Fibroblast of skin of right quadriceps (primary cell): ENCODE measurements at places on chromosomes 1 and 21.

GRCh38 chr21:26397545-26397944, 175.5 kb downstream of the CYYR1 start:
- no peak for DNase-seq

DNA sequence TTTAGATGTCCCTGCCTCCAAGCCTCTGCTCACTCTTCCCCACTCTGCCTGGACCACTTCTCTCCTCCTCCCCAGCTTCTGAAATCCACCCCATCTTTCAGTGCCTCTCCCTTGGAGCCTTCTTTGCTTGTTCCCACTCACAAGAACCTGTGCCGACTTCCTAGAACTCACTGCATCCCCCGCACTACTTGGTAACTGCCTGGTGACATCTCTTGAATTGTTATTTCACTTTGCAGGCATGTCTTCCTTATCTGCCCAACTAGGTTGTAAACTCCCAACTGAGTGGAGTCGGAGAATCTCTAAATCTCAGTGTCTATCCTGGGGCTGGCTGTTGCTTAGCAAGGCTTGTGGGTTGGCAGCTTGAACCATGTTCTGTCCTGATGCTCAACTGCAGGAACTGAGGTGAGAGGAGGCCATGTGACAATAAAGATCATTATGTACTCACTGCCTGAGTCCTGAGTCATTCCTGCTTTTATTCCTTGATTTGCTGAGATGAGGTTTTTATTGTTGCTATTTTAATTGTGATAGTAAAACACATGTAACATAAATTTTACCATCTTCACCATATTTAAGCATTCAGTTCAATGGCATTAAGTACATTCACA, 3.9 kb downstream of the KPRP start:
- no peak for DNase-seq

GRCh38 chr1:187903223-187903622, 1074.5 kb downstream of the PLA2G4A start:
- DNase-seq = peak; percentile 5

DNA sequence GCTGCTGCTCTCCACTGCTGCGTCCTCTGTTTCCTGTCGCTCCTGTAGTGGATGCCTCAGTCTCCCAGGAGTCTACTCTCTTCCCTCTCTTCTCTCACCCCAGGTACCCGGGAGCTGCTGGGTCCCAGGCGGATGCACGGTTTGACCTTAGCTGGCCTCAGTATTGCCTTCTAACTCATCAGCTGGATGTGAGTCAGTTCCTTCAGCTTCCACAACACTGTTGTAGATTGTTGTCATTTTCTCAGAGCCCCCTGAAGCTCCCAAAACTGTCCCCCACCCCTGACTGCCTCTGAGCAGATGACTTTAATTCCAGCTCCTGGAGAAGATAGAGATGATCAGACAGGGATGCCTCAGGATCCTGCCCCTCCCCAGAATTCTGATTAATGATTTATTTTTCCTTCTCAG, 7.2 kb downstream of the CNIH3 start:
- DNase-seq = peak; percentile 66

DNA sequence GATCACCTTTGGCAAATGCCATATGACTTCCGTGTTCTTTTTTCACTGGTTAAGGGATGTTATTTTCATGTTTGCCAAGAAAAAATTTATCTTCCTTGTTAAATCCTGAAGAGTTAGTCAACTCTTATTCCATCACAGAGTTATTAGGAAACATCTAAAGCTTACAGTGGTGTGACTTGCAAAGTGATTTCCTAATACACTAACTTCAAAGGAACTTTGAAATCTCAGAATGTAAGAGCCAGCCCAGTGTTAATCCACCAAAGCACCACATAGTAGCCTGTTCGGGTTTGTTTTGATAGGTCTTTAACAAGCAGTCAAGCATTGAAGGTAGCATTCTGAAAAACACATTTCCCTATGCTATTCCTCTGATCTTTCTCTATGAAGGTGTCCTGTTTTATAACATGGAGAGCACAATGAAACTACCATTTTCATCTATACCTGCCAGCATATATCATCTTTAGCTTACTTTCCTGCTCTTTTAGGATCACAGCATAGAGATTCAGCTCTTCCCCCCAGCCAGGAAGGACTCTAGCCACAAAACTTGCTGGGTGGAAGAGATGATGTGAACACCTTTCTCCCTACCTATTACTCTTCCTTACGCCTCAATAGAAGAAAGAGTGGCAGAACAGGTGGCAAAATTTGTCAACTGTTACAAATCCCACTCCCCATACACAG, 82.4 kb upstream of the MAGI3 start:
- no peak for DNase-seq

DNA sequence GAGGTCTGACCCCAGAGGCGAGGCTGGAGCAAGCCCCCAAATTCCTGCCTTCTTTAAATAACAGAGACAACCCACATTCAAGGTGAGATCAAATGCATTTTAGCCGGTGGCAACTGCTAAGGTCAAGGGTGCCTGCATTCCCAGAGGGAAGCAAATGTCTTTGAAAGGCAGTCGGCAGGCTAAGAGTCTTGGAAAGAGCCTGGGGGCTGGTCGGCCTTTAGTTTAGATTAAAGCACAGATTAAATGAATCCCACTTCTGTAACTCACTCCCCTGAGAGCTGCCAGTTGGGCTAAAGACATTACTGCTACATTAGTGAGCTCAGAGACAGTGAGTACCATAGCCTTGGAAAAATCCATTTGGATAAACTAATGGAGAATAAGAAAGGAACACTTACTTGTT, 59.2 kb downstream of the HTR6 start:
- no peak for DNase-seq

- DNase-seq = peak; percentile 7
Observed at GRCh38 chr1:14142397-14143100, 442.6 kb downstream of the PRDM2 start.
